NCI-H774 (cell line): ENCODE measurements at places on chromosomes 2 and 18.

GRCh38 chr2:60534052-60534685 lies 19.3 kb downstream of the BCL11A start:
- no peak for DNase-seq

GRCh38 chr2:55498582-55498981 lies 20.9 kb upstream of the CFAP36 start:
- DNase-seq: no peak

DNA sequence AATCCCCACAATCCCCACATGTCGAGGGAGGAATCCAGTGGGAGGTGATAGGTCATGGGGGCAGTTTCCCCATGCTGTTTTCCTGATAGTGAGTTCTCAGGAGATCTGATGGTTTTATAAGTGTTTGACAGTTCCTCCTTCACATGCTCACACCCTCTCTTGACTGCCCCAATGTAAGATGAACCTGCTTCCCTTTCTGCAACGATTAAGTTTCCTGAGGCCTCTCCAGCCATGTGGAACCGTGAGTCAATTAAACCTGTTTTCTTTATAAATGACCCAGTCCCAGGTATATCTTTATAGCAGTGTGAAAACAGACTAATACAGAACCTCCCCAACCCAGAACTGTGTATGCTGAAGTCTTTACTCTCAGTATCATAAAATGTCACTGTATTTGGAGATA lies 289.5 kb upstream of the MMADHC start:
- no peak for DNase-seq

GRCh38 chr2:234670052-234670451 lies 173.2 kb upstream of the ARL4C start:
- no peak for DNase-seq

- no peak for DNase-seq
These were observed 30.5 kb downstream of the PXDN start for GRCh38 chr2:1713839-1714236.

- DNase-seq: no peak
These were observed 63.8 kb downstream of the EHD3 start for GRCh38 chr2:31297751-31298150.

GRCh38 chr2:172446474-172447063 lies 19.2 kb downstream of the ITGA6 start:
- DNase-seq: no peak

DNA sequence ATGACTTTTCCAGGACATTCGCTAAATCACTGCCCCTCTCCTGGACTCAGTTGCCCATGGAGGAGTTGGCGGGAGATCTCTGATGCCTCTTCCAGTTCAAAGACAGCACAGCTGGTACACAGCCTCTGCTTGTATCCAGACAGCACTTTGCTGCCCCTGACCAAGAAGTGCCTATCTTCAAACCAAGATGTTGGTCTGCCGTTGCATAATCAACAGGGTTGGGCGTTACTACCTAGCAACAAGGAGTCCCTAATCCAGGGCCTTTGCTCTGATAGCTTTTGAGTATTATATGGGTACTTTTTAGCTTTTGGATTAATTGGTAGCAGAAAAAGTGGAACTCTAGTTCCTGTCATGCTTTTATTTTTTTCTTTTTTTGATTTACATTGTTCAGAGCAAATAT lies 166.6 kb downstream of the FAM210A start:
- DNase-seq: no peak

GRCh38 chr2:181725476-181725875 lies 45.2 kb upstream of the NEUROD1 start:
- DNase-seq: no peak

GRCh38 chr2:177448031-177448430 lies 55.5 kb downstream of the AGPS start:
- DNase-seq: no peak

DNA sequence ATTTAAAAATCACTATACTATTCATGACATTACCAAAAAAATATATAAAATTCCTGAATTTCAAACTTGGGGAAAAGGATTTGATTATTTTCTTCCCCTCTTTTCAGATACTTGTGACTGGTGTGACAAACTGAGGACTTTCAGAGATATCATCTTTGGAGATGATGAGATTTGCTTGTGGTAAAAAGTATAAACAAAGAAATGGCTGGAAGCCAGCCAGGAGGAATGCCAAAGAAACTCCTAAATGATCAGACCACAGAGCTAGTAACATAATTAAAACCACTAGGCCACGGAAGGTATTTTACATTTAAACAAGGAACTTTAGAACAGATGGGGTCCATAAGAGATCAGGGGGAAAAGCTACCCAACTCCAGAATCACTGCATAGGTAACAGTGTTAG lies 58.7 kb downstream of the PIGN start:
- DNase-seq: no peak

GRCh38 chr2:128302011-128302743 lies 16.5 kb downstream of the HS6ST1 start:
- DNase-seq: no peak

DNA sequence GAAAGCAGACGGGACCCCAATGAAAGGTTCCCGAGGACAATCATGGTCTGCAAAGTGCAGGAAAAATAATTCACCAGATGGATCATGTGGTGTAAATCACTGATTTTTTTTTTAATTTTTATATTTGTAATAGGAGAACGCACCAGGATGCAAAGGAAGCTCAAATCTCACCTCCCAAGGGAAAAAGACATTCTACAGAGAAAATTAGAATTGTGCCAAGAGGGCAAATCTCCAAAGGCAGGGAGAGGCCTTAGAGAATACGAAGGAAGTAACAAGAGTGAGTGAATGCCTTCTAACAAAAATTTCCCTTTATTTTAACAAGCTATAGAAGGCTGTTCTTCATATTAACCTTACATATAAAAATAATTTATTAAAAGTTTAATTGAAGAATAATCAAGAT lies 90.9 kb downstream of the ANKRD44 start:
- no peak for DNase-seq

DNA sequence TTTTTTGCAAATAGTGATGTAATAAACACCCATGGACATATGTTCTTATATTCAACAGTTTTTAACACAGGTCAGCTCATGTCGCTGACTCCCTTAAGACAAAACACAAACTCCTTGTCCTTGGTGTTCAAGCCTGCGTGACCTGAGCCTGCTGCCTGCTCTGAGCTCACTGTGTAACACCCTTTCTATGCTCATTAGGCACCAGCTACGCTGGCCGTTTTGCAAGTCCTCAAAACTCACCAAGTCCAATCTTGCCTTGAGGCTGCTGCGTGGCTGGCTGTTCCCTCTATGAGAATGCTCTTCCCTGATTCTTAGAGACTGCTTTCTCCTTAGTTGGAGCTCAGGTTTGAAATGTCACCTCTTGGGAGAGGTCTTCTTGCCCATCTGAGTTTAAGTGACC lies 100.5 kb upstream of the GLI2 start:
- DNase-seq: no peak

- no peak for DNase-seq
These were observed 207.0 kb upstream of the AGAP1 start for GRCh38 chr2:235286622-235287374.

GRCh38 chr18:63346480-63347183 lies 20.4 kb downstream of the KDSR start:
- no peak for DNase-seq

DNA sequence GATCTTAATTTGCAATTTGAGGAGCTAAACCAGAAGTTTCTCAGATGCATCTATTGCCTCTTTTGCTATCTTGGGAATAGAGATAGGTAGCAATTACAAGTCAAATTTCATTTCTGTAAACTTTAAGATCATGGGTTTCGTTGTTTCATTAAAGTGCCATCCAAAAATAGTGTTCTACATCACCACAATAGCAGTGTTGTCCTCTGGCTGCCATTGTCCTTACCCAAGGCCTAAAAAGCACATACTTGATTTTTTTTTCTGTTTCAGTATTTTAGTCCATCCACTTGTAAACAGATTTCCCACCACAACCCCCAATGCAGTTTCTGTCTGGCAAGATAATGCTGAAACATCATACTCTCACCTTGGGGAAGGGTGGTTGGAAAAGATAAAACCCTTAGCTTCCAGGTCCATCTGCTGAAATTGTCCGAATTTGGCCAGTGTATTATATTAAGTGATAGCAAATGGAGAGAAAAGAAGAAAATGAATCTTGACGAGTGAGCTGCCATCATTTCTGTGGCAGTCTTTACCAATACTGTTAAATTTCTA lies 136.2 kb downstream of the LCLAT1 start:
- no peak for DNase-seq

GRCh38 chr2:1728821-1729220 lies 15.5 kb downstream of the PXDN start:
- DNase-seq: peak; percentile 48

DNA sequence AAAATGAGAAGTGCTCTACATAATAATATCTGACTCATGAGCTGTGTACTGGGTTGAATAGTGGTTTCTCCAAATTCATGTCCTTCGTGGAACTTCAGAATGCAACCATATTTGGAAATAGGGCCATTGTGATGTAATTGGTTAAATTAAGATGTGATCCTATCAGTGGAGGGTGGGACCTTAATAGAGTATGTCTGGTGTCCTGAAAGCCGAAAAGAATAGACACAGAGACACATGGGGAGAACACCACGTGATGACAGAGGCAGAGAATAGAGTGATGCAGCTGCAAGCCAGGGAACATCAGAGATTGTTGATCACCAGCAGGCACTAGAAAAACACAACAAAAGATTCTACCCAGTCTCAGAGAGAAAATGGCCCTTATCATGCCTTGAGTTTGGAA lies 310.1 kb downstream of the EXOC6B start:
- DNase-seq: no peak

GRCh38 chr2:46812361-46813019 lies 103.1 kb downstream of the MCFD2 start:
- no peak for DNase-seq

DNA sequence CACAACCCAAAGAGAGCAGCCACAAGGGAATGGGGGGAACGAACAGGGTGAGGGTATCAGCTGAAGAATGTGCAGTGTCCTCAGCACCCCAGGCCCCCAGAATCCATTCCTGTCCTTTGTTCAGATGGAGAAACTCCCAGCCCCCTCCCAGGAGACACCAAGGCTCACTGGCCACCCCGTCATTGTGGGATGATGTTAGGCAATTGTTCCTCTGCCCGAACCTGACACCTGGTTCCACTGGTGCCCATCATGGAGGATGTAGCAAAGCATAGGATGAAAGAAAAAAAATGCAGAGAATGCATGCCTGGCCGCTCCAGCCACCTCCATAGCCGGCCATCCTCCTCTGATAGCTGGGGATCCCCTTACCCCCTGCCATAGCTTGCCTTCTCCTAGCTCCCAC lies 197.3 kb upstream of the TWIST2 start:
- DNase-seq: no peak

DNA sequence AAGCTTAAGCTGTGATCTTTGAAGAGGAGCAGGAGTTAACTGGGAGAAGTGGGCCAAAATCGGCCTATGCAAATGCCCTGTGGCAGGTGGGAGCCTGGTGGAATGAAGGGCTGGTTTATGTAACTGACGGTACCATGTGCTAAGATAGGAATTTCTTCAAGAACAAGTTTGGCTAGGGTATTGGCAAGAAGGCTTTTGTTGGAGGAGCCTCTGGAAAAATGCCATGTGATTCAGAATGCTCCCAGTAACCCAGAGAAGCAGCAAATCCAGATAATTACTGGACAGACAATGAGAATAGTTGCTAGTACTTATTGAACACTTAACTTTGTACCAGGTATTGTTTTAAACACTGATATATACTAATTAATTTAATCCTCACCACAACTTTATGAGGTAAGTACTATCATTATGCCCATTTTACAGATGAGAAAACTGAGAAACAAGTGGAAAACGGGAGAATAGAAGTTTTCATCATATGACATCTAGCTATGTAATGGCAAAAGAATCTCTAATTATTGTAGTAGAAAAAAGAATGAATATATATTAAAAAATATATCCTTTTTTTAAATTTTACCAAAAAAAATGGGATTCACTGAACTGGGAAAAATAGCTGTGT lies 9.1 kb upstream of the FAM124B start:
- DNase-seq: no peak

DNA sequence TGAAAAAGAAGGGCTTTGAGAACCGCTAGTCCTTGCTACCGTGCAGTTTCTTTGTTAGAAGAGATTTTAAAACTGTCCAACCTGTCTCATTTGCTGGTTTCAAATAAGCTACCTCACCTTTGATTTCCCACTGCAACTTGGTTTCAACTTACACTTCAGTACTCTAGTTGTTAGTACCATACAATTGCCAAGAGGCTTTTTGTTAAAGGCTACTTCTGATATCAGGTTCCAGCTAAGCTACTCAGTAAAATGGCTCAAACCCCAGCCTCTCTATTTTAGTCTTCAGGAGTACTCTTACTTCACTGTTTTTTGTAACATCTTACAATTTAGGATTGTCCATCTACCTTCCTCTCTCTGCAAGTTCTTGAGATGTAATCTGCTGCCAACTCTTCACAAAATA lies 91.6 kb downstream of the INO80D start:
- DNase-seq: no peak

GRCh38 chr2:145753966-145754365 lies 1234.0 kb upstream of the ZEB2 start:
- DNase-seq: no peak

DNA sequence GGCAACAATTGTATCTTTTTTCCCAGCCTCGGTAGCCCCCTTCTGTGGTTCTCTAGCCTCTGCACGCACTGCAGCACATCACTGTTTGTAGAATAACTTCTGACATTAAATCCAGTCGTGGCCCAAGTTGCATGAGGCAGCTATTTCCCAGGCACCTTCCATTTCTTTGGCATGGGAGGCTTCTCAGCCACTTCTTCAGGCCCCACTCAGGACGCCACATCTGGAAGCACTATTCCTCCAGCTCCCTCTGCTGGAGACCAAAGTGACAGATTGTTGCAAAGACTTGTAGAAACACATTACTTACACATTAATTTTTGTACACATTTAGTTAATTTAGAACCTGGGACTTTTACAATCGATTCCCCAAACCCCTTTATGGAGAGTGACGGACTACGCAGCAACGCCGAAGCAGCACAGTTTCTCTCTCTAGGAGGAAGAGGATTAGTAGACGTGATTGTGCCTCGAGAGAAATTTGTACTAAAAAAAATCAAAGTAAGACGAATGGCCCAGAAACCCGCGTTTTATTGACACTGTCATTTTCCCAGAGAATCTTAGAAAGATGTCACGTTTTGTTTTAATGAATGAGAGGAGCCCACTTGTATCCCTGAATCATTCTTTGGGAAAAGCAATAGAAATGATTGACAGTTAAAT lies 57.8 kb upstream of the RGPD5 start:
- peak; percentile 20 for DNase-seq

DNA sequence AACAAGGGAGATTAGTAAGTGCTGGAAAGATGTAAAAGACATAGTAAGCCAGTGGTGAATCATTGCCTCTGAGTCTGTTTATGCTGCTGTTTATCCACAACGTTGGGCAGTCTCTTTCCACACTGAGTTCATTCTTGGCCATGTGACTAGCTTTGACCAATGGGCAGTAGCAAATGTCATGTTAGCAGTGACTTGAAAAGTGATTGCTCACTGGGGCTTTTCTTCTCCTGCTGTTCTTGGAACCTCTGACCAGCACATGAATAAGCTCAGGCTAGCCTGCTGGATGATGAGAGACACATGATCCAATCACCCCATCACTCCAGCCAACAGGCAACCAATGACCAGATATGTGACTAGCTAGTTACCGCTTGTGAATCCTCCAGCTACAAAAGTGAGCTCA lies 360.4 kb downstream of the SLC4A3 start:
- no peak for DNase-seq

- DNase-seq: peak; percentile 17
These were observed 584 bp upstream of the DNER start for GRCh38 chr2:229714736-229715541.
